NCI-H345 (cell line): ENCODE measurements at places on chromosomes 16 and 17.
A peak's percentile ranks its signal among the peaks of the same experiment; 100 is the strongest.

GRCh38 chr16:72621651-72622050 is 426.3 kb downstream of the ZFHX3 start:
- DNase-seq: no peak

DNA sequence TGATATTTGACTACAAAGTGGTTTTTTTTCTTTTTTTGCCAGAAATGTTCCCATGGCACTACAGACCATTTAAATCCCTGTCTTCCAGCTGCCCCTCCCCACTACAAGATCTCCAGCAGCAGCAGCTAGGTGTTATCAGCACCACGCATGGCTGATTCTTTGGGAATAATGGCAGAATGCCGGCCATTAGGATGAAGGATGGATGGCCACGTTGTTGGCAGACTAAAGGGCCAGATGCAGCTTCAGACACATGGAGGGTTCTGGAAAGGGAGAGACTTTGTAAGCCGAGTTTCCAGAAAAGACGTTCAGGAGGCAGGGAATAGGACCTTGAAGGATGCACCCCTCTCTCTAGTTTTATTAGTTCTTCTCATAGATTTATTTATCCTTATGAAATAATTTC is 10.3 kb upstream of the MED9 start:
- no peak for DNase-seq

DNA sequence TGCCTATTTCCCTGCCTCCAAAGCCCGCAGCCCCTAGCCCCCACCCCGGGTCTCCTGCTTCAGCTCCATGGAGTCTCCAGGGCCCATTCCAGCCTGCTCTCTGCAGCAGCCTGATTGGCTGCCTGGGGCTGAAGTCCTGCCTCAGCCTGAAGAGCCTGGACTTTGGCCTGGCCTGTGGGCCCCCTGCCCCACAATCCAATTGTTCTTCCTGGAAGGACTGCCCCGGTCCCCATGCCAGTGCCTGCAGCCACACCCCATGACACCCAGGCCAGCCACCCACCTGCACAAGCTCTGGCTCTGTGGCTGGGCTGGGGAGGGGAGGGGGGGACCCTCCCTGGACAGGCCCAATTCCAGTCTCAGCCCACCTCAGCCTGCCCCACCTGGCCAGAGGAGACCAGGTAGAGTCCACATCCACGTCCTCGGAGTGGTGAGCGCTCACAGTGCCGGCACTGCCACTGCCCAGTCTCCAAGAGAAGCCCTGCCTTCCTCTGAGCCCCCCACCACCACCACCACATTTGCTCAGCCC is 12.3 kb downstream of the ENPP7 start:
- no peak for DNase-seq

DNA sequence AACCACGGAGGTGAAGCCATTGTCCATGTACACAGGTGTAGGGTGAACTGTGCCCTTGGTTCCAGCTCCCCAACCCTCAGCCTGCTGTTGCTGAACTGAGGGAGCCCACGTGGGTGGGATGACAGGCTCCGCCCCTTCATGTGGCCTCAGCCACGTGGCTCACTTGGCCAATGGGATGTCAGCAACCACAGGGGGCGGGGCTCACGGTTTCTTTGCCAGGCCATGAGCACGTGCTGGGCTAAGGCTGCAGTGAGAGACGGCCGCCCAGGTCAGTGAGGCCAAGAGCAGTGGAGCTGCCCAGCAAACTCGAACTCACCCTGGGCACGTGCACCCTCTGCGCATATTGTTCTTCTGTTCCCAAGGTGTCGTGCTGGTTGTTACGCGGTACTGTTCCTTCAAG is 282.6 kb downstream of the IRF8 start:
- DNase-seq: no peak

GRCh38 chr17:41825175-41825845 is 10.7 kb downstream of the NT5C3B start:
- DNase-seq: no peak

- DNase-seq: no peak
These were observed 15.4 kb downstream of the CNOT1 start for GRCh38 chr16:58614212-58614611.

DNA sequence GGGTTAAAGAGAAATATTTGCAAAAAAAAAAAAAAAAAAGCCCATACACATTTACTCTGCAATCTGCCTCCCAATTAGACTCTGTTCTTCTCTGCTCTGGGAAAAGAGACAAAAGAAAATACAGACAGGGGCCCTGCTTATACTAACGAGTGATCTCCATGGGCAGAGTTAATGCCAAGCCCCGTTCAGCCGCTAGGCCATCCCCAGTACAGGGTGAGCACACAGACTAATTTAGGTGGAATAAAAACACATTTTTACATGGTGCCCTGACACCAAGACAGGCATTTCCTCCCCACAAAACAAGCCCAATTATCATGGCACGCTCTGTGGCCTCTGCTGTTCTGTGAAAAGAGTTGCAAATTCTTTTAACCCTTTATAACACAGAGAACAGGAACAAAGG is 356.3 kb upstream of the C16orf82 start:
- no peak for DNase-seq

GRCh38 chr16:20538687-20539086 is 37.5 kb downstream of the ACSM2B start:
- no peak for DNase-seq

DNA sequence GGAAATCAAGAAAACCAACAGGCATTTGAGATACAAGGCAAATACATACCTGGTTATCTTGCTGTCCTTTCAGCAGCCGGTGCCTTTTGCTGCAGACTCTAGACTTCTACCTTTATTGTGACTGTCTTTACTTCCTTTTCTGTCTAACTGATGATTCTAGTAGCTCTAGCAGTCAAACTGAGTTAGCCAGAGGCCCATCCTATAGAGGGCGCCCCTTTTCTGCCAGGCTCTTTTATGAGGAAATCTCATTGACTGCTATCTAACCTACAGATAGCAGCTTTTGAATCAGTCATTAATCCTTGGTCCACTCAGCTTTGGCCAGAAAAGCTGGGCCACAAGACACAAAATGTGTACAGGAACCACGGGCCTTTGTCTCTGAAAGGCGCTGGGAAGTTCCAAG is 87.5 kb upstream of the WSB1 start:
- no peak for DNase-seq

DNA sequence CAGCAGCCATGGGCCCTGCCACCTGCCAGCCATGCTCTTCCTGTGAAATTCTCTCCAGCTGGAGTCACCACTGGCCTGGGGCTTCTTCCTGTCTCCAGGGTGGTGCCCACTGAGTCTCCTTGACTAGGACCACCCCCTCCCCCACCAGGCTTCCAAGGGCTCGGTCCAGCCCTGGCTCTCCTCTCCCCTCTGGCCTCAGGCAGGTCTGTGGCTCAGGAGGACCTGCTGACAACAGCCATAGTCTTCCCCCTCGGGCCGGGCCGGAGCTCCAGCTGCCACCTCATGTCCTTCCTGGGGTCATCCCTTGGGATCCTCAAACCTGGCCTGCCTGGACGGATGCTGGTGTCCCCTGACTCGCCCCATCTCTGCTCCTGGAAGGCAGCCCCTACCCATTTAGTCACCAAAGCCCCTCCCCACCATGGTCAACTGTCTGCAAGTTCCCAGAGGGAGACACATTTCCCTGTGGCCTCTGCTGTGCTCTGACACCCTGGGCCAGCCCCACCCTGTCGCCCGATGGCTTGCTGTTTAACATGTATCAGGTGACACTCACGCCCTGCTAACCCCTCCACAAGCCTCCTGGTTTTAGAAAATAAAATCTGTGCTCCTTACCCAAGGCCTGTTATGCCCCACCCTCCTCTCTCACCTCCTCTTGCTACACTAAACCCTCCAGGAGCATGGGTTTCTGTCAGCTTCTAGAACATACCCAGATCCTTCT is 186.2 kb downstream of the RBFOX3 start:
- DNase-seq: no peak

DNA sequence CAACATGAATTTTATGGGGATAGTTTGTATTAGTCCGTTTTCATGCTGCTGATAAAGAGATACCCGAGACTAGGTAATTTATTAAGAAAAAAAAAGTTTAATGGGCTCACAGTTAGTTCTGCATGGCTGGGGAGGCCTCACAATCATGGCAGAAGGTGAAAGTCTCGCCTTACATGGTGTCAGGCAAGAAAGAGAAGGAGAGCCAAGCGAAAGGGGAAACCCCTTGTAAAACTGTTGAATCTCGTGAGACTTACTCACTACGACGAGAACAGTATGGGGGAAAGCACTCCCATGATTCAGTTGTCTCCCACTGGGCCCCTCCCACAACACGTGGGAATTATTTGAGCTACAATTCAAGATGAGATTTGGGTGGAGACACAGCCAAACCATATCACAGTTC is 181.5 kb downstream of the PRKCA start:
- no peak for DNase-seq

DNA sequence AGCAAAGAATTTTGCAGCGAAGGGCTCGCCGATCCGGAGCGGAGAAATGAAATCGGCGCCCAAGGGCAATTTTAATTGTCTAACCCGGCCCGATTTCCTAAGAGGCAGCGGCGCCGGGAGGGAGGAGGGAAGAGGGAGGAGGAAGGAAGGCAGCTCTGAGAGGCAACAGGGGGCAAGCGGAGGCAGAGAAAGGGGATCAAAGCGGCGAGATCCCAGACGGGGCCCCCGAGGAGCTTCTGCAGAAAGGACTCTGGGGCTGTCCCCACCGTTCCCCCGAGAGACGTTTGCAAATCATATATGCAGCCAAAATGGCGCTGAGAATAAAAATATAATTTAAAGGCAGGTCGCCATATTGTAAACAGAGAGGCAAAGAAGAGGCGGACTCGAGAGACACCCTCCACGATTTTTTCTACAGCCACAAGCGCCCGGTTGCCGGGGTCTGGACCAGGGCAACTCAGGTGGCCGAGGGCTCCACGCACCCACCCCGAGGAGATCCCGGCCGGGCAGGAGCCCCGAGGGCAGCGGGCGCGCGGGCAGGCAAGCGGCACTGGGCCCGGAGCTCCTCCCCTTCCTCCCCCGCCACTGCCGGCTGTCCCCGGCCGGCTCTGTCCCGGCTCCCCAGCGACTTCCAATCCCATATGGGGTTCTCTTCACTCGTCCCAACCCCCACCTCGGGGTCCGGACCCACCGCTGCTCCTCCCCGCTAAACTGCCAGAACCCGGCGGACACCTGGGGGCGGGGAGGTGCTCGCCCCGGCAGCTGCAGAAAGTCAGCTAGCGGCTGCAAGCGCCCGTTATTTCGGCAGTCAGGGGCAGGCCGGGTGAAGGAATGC is 1.9 kb downstream of the PHF12 start:
- DNase-seq: peak; percentile 46

DNA sequence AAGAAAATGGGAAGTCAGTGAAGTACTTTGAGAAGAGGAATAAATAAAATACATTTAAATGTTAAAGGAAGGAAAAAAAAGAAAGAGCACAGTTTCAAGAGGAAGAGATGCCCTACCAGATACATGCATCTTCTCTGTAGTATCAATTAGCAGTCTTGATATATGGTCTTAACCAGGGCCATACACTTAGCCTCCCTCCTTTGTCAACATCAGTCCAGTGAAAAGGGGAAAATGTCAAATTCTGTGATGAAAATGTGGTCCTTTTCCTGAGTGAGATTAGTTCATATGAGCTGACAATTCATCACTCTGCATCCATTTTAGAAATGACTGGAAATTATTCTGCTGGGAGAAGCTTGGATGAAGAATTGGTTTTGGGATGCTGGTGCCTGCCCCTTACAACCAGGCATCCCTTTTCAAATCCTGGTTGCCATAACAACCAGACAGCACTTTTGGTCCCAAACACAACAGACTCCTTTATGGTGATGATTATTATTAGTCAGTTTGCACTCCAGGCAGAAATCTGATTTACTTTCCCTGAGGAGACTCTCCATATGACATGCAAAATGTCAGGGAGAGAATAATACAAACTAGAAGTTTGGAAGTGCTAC is 933.6 kb upstream of the CDH8 start:
- DNase-seq: no peak

DNA sequence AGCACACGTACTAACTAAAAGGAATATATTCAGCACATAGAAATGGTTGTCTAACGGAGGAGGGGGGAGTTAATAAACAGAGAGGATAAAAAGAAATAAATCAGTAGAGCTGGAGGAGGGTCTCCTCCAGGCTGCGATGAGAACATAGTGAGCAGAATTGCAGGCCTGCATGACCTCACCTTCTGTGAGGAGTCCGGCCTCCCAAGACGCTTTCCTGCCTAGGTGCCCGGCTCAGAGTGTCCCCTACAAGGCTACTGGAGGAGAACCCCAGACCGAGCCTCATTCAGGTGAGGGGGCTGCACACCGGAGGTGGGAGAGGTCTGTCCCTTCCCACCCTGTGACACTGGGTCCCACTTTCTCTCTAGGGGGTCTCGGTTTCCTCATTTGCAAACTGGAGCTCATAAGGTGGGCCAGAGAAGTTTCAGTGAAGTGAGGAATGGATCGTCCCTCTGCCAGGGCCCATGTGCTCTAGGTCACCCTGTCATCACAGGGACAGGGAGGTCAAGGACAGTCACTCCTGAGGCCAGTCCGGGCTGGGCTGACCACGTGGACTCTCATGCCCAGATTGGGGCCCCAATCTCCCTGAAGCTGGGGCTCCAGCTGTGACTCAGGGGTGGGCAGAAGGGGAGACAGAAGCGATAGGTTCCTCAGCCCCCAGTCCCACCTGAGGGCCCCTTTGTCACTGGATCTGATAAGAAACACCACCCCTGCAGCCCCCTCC is 3.3 kb upstream of the HBM start:
- no peak for DNase-seq

DNA sequence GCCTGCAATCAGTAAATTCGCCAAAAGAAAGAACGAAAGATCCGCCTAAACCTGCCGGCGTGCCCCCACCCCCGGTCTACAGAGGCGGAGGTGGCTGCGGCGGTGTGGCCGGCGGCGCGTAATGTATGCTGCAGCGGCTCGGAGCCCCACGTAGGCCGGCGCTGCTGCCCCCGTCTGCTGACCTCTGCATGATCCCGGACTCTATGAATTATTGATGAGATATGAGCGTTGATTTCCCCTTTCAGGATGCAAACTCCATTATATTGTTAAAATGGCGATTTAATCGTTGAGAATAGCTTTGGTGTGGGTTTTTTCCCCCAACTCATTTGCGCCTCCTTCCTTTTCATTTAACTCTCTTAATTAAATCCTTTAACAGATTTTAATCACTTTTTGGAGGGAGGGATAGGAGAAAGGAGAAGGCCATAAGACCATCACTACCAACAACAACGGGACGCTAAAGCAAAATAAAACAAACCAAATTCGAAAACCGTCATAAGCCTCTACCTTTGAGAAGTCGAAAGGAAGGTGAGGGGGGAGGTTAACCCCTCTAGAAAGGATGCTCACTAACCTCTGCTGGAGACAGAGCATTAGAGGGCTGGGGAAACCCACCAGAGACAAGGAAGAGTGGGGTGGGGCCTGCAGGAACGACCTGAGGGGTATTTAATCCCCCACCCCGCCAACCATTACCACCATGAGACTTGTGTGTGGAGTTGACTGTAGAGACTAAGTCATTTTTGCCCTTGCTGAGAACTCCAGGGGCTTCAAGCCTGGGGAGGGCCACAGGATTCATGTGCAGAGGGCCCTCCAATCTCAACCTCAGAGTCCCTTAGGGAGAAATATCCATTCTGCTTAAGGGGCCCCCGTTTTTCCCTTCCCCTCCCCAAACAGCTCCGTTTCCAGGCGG is 3.4 kb downstream of the HOXB3 start:
- DNase-seq: peak; percentile 50

- DNase-seq: no peak
These were observed 1.6 kb upstream of the N4BP1 start for GRCh38 chr16:48611329-48612137.
